Large intestine (tissue), 12 donors: ENCODE measurements at places on chromosomes 2 and 18. TPM values are rescaled to one million over a fixed set of nuclear protein-coding genes. Genes with fewer than 3 reads are reported as not detected.

NLRC4 gene
- polyA plus RNA-seq: 1.4 TPM

NPHP1 gene
- polyA plus RNA-seq: 3.9 TPM

ACSL3 gene
- polyA plus RNA-seq: 34.8 TPM

BMP10 gene
- polyA plus RNA-seq: not detected

SAG gene
- polyA plus RNA-seq: 0.36 TPM
